Cardiac fibroblast (primary cell): ENCODE measurements at places on chromosomes 7 and 10.
A peak's percentile ranks its signal among the peaks of the same experiment; 100 is the strongest.

DNA sequence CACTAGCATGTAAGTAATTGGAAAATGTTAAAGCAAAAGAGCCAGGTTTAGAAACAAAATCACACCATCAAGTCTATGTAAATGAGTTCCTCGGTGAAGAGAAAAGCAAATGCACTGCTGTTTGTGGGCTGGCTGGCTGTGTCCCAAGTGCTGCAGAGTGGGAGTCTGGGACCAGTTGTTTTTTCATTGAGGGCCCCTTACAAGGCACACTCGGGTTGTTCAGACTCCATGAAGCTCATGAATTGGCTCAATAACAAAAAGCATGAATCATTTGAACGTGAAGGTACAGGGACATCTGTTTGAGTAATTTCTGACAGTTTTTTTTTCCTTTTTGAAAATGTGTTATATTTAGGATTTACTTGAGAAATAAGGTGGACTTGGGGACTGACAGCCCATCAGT is 28.0 kb downstream of the GRK5 start:
- peak; percentile 79 for DNase-seq

DNA sequence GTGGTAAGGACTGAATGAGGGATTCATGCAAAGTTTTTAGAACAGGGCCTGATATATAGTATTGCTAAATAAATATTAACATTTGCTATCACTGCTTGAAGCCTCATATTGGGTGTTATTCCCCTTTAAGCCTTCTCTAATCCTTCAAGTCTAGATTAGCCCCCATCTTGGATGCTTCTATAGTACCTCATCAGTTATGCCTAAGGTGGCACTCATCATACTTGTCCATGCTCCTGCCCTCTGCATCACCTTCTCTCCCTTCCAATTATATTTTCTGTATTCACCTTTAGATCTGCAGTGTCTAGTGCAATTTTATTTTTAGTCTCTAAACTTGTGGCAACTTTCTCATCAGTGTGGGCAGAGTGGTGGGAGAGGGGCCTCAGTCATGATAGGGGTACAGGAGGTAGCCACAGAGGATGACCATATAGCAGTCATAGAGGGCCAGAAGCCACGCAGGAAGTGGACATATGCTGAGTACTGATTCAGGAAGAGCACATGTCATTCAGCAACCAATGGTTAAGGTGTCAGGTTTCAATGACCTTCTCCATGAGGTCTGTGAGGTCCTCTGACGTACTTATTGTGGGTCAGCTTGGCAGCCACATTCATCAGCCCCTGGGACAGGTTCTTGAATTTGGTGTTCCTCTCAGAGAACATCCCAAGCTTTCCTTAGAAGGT is 2.5 kb downstream of the ENTPD1 start:
- DNase-seq = no peak

DNA sequence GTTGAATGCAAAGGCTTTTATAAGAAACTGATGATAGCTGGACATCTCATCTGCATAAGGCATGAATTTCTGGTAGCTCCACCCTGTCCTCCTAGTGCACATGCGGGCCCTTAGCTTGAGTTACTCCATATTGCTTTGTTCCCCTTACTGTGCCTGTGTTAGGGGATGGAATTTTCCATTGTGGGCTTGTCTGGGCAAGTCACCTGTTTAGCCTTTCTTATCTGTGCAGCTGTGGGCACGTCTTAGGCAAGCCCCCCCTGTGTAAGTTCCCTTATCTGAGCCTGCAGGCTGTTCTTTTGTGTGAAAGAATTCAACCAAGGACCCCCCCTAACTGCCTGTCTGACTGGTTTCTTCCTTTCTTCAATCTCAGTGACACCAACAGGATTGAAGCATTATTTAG is 14.5 kb upstream of the CROT start:
- no peak for DNase-seq

- no peak for DNase-seq
Observed at GRCh38 chr7:88398459-88398858, 91.8 kb upstream of the STEAP4 start.

DNA sequence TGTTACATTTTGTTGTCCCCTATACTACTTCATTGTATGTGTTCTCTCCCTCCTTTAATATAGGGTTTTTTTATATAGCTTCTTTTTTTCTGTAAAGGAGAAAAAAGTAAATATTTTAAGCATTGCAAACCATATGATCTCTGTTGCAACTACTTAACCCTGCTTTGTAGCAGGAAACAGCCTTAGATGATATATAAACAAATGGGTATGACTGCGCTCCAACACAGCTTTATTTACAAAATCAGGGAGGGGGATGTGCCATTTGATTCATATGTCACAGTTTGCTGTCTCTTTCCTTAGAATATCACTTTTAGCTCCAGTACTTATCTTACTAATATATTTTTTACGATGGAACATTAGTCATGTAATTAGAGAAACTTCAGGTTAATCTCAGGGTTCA is 155.2 kb upstream of the GNAI1 start:
- peak; percentile 28 for DNase-seq

- DNase-seq = peak; percentile 55
Observed at GRCh38 chr7:128121711-128122530, 90.7 kb upstream of the LRRC4 start.

GRCh38 chr7:24709051-24709450 is 48.2 kb downstream of the GSDME start:
- DNase-seq = no peak

- DNase-seq = peak; percentile 37
Observed at GRCh38 chr10:51117053-51117660, 42.9 kb downstream of the PRKG1 start.

GRCh38 chr10:3616880-3617279 is 168.1 kb downstream of the KLF6 start:
- no peak for DNase-seq

- DNase-seq = no peak
Observed at GRCh38 chr7:22332461-22332870, 24.5 kb downstream of the RAPGEF5 start.

DNA sequence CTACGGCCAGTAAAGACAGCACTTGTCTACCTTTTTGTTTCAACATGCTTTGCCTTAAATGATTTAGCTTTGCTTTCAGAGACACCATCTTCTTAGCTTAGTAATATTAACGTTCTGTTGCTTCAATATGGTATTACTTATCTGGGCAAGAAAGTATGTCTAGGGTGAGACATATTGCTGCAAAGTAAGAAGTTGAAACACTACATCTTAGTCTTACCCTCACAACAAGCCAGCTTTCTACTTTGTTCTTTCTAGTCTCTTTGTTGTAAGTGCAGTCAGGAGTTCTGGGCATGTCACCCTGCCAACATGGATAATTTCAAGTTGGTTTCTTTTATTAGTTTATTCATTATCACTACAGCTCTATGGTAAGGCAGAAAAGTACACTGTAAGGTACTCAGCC is 122.7 kb upstream of the DNAJB12 start:
- DNase-seq = no peak

DNA sequence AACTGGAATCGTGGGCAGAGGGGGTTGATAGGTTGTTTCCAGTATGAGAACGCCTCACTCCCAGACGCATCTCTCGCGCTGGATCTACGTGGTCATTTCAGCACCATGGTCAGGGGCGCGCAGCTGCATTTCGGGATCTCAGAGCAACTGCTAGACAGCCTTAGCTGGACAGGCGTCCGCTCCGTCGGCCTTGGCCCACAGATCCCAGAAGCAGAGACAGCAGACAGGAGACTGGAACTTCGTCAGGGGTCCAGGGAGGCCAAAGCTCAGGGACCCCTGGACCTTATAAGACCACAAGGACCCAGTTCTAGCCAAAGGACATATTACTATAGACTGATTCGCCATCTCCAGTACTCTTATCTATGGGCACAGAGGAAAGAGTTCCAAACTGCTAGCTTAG is 5.3 kb downstream of the NEUROG3 start:
- DNase-seq = peak; percentile 72

GRCh38 chr10:34139559-34139958 is 675.5 kb downstream of the PARD3 start:
- DNase-seq = peak; percentile 37

DNA sequence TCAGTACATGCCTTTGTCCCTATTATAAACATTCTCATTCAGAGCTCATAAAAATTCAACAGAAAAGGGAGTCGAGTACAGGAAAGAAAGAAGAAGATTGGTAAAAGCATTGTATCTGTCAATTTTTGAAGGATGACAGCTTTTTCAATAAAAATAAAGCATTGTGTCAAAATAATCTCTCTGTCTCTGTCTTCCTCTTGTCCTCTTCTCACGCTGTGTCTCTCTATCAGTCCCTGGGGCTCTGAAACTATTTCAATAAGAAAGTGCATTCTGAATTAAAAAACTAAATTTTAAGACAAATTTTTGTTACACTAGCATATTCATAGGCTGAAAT is 248.4 kb downstream of the TNS3 start:
- DNase-seq = no peak

GRCh38 chr10:369684-370448 is 234.6 kb downstream of the ZMYND11 start:
- DNase-seq = peak; percentile 65

GRCh38 chr10:89503151-89503550 is 32.2 kb downstream of the SLC16A12 start:
- DNase-seq = no peak

GRCh38 chr10:76257816-76258215 is 826.4 kb downstream of the LRMDA start:
- DNase-seq = no peak

DNA sequence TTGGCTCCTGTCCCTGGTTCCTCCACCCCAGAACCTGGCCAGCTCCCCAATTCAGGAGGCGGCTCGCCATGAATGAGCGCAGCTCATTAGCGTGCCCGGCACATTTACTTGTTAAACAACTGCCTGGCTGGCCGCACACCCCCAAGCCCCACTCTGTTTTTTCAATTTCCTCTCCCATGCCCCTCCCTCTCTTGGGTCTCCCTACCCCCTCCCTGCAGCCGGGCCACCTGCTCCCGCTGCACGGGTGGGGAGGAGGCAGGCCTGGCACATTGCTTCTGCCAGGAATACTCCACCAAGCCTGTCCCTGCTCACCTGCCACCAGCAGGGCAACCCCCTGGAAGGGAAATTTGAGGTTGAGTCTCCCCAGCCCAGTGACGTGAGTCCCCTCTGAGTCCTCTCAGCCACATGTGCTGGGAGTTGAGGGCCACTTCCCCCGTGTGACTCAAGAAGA is 2.5 kb upstream of the SLIT1 start:
- DNase-seq = no peak

DNA sequence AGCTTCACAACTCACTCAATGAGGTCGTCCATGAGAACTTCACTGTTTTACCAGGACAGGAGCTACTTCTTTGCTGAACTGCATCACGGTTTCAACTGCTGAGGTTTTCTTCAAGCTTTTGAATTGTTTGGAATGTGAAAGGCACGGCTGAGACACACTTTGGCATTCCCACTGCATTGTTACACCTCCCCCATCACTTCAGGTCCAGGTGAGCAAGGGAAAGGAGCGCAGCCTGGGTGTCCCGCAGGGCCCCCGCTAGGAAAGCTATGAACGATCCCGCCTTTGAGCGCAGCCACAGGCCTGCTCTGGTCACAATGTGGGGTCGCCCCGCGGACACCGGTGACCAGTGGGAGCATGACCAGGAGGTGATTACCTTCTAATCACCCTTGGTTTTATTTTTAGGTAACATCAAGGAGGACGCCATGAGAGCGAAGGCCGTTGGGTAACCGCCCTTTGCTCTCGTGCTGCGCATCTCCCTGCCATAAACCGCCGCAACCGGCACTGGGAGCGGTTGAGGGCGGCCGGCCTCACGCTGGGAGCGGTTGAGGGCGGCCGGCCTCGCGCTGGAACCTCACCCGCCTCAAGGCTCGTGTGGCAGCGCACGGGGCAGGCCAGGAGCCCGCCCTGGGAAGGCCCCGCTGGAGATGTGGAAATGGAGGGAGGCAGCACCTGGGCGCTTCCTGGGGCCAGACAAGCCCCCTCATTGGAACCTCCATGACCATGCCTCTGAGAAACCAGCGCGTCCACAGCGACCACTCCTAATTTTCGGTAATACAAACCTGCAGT is 50.9 kb upstream of the SGMS1 start:
- DNase-seq = no peak

GRCh38 chr10:77832238-77832637 is 94.3 kb downstream of the DLG5 start:
- no peak for DNase-seq

DNA sequence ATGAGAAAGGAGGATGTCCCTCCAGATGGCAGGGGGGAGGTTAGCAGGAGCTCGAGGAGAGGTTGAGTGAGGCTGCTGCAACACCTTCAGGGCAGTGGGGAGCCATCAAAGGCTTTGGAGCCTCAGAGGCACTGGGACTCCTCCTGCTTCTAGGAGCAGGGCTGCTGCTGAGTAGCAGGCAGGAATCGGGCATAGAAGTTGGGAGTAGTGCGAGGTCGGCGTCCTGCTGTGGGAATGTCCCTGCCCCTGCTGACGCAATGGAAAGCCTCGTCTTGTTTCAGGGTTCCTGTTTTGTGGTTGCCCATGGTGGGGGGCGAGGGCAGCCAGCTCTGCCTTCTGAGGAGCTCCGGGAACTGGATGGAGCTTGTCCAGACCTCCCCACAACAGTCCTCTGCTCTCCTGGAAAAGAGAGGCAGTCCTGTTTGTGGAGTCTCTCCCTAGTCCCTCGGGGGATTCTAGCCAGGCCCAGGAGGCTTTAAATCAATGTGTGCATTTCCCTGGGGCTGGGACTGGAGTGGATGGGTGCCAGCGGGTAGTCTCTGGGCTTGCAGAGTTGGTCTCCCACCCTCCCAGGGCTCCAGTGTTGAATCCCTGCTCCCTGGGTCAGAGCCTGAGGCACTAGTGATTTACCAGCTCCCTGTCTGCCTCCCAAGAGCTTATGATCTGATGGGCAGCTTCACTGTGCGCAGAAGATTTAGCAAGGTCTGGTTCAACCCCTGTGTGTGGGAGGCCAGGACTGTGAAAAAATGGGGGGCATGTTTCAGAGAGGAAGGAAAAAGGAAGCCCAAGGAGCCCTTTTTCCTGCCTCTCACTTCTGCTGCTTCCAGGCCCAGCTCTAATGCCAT is 98.7 kb upstream of the PPIF start:
- DNase-seq = no peak

DNA sequence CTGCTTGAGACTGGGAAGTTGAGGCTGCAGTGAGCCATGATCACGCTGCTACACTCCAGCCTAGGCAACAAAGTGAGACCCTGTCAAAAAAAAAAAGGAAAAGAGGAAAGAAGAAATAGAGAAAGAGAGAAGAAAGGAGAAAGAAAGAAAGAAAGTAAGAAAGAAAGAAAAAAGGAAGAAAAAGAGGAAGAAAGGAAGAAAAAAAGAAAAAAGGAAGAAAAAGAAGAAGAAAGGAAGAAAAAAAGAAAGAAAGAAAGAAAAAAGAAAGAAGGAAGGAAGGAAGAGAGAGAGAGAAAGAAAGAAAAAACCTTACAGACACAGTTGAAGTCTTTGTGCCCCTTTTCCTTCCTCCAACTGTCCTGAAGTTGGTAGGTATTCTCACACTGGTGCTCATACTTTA is 26.6 kb upstream of the LEP start:
- no peak for DNase-seq
